Substantia nigra (tissue), 51 donors: ENCODE measurements at places on chromosomes 13 and 19.

DNA sequence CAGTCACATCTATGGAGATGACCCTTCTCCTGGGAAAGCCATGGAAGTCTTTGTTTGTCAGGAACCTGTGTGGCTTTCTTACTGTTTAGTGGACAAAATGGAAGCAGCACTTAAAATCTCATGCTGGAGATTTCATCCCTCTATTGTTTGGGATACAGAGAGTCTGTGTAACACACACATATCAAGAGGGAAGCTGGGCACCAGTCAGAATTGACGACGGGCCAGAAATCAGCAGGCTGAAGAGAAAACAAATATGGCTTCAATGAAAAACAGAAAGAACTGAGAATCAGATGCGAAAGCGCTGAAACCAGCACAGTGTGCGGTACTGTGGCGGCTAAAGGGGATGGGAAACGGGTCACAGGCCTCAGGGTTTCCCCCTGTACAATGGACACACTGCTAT is 72.2 kb upstream of the WASF3 start:
- DNase-seq: no peak

GRCh38 chr19:9296336-9296735 is 13.3 kb downstream of the ZNF699 start:
- no peak for DNase-seq

DNA sequence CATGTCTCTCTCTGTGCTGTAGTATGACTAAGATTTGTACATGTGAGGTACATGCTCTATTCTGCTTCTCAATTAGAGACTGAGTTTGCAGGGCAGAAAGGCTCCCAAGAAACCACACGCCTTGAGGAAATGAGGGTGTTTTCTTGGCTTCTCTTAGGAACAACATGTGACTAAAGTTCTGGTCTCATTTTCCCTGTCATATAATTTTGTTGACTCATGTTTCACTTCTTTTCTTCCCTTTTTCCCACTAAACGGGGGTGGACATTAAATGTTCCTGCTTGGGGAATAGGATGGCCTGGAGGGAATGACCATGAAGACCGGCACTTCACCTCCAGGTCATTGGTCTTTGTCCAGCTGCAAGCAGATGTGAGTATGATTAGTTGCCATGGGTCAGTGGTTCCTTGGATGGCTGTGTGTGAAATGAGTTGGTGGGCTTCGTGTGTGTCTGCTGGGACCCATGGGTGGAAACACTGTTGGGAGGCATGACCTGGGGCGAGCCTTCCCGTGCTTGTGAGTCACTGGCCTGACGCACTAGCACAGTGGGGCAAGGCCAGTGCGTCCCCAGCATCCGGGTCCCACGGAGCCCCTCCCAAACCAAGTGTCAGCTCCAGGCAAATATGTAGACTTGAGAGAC is 56.6 kb downstream of the COL4A1 start:
- DNase-seq: no peak

- DNase-seq: no peak
Observed at GRCh38 chr13:22198001-22198400, 527.1 kb downstream of the FGF9 start.

GRCh38 chr19:18738961-18739690 is 52.0 kb downstream of the COMP start:
- no peak for DNase-seq

- DNase-seq: no peak
Observed at GRCh38 chr13:85661675-85662074, 137.5 kb downstream of the SLITRK6 start.

- no peak for DNase-seq
Observed at GRCh38 chr13:43937839-43938238, 58.1 kb downstream of the LACC1 start.
